ENCODE measurements at places on chromosomes 12 and 14.

GRCh38 chr14:105739331-105740102 is 213.1 kb downstream of the TMEM121 start:
- no peak for DNase-seq

DNA sequence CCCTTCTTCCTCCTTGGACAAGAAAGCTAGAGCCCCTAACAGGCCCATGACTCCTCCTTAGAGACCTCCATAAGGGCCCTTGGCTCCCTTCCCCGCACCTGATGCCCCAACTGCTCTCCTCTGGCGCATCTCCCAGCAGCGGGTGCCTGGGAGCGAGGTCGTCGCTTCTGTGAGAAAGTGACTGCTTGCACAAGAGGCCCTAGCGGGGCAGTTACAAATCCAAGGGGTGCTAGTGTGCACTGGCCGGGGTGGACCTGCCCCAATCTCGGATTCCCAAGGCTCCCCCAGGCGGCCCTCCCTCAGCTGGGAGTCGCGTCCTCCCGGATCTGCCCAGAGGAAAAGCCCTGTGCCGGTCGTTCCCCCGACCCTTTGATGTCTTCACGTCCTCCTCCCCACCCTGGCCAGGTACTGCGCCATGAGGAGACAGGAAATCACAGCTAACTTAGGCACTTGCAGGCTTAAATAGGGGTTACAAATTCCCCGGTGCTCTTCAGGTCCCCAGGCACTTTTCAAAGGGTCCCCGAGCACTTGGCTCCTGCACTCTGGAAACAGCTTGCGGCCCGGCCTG is 2.8 kb downstream of the NKX2-8 start:
- DNase-seq, result no peak

GRCh38 chr12:93570552-93571364 is 1.7 kb upstream of the SOCS2 start:
- peak; percentile 80 for DNase-seq

- no peak for DNase-seq
These were observed 1.9 kb upstream of the DYNC1H1 start for GRCh38 chr14:101962503-101962874.

DNA sequence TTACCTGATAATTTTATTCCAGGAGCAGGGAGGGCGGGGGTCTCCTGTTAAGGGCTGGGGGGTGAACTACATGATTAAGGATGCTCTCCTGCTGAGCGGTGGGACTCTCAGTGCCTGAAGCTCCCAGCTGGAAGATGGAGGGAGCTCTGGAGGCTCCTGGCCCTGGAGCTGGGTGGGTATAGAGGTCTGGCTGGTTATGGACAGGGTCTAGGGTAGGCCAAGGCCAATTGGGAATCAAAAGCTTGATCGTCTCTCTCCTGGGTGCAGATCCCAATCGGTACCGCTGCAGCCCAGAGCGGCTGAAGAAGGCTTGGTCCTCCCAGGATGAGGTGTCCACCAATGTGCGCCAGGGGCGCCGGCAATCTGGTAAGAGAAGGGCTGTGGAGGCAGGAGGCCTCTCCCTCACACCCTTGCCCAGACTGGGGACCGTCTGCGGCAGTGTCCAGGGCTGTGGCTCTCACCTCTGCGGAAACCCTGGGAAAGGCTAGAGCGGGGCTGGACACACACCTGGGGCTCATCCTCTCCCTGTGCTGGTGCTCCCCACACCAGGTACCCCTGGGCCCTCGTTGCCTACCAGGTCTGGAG is 28.4 kb downstream of the PLEKHG3 start:
- no peak for DNase-seq

- DNase-seq, result no peak
These were observed 12.5 kb upstream of the ZFP36L1 start for GRCh38 chr14:68805414-68805813.

GRCh38 chr14:99686557-99687283 is 2.6 kb downstream of the CYP46A1 start:
- no peak for DNase-seq

DNA sequence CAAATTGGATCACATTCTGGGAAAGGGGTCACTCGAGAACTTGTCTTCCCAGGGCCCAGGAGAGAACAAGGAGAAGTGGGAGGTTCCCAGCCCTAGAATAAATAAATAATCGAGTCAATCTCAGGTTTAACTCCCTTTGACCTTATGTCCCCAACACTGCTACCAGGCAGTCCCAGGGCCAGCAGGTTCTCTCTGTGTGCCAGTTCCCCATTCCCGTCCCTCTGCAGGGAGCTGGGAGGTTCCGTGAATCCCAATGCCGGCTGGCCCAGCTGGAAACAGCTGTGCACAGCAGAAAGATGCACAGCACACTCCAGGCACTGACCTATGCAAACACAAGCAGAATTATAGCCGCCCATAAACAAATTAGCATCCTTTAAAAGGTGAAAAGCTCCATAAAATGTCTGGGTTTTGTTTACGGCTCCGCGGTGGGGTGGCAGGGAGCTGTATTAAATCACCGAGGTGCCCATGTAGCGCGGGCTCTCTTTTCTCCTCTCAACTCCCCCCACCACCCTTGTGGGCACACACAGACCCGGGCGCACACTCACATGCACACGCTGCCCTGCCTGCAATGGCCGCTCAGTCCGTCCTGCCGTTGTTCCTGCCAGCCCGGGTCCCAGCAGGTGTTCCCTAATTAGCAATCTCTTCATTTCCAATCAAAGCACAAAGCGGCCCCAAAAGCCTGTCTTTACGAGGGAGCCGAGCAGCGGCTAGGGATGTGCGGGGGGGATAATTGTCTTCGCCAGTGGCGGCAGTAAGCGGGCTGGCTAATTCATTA is 46.6 kb upstream of the ESRRB start:
- no peak for DNase-seq

DNA sequence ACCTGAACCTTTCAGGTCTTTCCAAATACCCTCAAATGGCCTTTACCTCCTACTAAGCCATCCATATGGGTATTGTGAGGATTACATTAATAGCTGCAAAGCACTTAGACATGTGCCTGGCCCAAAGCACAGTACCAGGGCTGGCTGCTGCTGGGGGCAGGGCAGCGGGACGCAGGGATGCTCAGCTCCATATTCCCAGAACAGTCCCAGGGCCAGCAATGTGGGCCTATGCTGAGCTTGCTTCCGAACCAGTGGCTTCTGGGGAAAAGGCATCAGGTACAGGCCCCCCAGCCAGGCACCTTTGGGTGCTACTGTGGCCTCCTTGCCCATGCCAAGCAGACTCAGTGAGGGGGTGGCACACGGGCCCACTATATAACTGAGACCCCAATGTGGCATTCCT is 10.4 kb downstream of the ACTN1 start:
- no peak for DNase-seq

DNA sequence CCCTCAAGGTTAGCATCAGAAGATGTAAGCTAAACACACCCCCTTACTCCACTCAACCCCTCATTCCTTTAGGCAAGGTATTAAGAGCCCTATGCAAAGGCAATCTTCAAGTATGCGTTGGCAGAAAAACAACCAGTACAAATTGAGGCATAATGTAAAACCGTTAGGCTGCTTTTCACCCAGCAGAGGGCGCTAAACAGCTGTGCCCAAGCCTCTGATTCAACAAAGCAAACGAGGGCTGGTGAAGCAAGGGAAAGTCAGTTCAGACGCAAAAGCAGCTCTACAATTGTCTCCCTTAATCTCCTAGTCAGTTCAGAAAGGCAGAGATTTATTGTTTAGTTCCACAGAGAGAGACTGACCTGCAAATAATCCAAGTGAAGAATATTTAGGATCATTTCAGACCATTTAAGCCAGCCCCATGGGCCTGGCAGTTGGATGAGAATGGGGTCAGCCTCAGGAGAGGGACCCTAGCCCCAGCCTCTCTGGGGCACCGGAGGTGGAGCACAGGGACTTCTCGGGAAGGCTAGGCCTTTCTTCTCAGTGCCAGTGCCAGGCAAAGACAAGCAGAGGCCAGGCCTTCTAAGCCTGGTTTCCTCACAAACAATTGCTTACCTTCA is 23.5 kb downstream of the DCAF5 start:
- peak; percentile 40 for DNase-seq

- no peak for DNase-seq
These were observed 266.0 kb upstream of the CRY1 start for GRCh38 chr12:107359382-107359781.

DNA sequence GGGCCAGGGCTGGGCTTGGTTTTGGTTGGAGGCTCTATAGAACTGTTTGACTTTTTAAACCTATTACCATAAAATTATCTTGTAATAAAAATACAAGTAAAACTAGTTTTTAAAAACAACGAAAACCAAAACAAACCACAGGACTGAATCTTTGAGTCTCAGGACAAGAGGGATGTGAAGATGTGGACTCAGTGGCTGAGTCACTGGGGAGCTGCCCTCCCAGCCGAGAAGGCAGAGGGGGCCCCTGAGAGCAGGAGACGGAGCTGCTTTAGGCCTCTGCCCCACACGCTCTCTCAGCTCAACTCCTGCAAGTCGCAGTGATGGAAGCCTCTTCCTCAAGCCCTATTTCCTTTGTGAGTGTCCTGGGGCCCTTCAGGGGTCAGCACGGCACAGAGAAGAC is 59.0 kb downstream of the CDC42BPB start:
- DNase-seq, result no peak

DNA sequence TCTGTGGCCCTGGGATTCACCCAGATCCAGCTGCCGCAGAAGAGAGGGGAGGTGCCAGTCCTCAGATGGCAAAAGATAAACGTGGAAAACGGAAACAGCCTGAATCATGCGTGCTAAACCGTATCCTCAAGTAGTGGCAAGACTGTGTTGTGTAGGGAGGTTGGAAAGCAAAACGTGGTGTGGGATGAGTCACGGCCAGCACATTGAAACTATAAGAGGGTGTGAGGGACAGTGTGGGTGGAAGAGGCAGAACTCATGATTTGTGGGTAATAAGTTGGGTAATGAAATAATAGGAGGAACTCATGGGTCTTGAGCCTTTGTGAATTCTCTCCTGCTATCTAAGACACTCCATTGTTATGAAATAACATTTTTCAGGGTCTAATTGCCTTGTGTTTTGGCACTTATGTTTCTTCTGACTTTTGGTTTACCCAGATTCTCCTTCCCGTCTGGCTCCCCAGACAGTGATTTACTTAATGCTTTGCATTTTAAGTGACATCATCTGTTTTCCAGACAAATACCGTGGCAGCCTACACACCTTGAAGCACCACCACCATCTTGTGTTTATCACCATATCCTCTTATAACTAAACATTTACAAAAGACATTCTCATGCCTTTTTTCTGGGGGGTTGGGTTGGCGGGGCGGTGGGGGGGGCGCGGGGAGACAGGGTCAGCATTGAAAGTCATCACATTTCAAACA is 62.3 kb upstream of the PTCSC3 start:
- DNase-seq, result no peak

GRCh38 chr12:85814071-85814470 is 22.1 kb downstream of the RASSF9 start:
- DNase-seq, result no peak

DNA sequence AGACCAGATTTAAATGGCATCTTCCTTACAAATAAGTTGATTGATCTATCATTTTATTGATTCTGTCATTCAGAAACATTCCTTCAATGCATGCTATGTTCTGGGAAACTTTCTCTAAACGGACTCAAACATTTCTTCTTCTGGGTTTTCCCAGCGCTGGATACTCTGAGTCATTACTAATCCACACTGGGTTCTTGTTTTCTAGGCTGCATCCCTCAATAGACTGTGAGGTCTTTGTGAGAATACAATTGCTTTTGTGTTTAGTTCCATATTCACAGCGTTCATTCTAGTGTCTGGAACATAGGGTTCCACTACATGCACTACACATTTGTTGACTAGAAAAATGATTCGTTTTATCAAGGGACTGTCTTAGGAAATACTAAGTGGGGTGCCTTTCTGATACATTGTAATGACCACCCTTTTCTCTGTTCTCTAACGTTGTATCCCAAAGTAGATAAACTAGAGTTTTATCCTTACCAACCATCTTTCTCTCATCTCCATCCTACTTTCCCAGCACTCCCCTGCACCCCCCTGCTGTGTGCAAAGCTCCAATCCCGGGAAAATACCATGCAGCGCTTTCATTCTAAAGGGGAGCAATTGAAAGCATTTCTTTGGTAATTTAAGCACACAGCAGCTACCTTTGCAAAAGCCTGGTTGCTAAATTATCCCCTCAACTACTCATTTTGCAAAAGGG is 878.7 kb downstream of the DIO2 start:
- no peak for DNase-seq

- DNase-seq, result no peak
These were observed 9.9 kb downstream of the POP5 start for GRCh38 chr12:120571299-120571698.

DNA sequence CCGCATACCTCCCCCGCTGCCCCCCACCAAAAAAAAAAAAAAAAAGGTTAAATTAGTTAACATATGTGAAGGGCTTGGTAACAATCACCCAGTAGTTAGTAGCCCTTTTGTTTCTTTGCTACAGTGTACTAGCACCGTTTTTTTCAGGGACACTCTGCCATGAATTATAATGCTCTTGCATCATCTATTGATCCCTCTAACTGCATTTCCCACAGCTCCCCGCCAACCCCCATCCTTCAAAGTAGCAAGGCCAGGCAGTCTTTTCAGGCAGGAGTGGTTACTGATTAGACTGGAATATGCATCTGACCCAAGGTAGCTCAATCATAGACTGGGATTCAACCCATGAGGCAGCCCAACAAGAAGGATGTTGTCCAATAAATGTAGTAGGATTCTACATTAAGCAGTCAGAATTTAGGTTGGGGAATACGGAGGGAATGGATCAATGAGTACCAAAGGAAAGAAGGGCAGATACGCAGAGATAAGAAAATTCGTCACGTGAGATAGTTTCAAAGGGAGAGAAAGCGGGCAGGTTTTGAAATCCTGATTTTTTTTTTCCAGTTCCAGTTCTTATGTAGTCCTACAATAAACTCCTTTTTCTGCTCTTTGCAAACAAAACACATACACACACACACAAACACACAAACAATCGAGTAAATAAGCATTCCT is 39.8 kb upstream of the CRACR2A start:
- DNase-seq, result no peak

DNA sequence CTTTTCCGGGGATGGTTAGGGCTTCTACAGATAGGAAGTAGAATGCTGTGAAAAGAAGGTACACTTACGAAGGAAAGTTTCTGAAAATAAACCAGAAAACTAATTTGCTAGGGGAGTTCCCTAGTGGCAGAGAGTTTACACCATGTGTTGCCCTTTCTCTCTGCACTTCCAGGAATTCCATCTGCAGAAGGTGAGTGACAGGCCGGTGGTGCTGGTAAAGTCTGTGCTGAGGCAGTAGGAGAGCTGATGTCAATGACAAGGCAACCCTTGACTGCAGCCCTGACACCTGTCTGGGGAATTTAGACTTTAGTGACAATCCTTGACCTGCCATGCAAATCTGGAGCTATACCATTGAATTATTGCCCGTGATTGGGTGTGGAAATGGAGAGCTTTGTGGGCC is 687.8 kb downstream of the NRXN3 start:
- no peak for DNase-seq

DNA sequence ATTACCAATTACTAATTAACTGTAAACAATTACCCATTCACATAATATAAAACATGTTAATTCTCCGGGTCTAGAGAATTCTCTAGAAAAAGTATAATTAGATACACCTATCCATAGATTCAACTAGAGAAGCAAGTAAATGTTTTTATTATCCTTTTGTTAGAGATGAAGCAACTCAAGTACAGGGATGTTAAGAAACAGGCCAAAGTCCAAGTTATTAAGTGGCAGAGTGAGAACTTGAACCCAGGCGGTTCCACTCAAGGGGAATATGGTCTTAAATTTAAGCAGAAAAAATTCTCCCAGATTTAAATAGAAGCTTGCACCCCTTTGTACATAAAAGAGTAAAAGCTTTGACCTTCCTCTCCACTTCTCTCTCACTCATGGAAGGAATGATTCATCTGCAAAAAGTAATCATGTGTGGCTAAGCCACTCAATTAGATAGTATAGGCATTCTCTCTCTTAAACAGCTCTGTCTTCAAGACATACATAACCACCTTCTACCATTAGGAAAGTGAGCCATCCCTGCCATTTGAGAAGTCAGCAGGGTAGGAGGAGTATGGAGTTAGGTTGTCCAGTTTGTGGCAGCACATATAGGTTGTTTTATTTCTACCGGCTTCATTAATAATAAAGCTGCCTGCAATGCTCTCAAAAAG is 34.1 kb downstream of the ERGIC2 start:
- no peak for DNase-seq

Measured in stimulated activated CD4-positive, alpha-beta T cell treated with anti-CD3 and anti-CD28 coated beads, Interleukin-1b, Interleukin-23, amount 100 ng/mL, for 1 hour (primary cell).